ENCODE measurements at places on chromosomes 11 and 22.

DNA sequence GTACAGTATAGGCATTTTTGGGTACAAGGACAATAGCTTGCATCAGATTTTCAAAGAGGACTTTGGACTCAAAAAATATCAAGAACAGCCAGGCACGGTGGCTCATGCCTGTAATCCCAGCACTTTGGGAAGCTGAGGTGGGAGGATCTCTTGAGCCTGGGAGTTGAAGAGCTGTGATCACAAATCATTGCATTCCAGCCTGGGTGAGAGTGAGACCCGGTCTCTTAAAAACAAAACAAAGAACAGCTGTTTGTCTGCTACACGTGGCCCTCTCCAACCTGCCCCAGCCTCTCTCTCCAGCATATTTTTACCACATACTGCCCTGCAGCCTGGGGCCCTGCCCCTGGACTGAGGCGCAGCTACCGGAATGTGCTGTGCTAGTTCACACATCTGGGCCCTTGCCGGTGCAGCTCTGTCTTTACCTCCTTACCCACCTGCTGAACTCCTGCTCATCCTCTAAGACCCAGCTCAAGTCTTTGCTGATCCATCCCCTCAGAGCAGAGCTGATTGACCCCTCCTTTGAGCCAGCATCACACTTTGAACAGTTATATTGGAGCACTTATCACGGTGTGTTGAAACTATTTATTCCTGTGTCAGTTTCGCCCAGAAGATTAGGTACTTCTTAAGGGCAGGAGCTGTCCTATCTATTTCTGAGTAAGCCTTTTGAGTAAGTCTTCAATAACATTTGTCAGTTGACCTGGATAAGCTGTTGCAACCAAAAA lies 29.4 kb downstream of the GRIK4 start:
- DNase-seq, result no peak

DNA sequence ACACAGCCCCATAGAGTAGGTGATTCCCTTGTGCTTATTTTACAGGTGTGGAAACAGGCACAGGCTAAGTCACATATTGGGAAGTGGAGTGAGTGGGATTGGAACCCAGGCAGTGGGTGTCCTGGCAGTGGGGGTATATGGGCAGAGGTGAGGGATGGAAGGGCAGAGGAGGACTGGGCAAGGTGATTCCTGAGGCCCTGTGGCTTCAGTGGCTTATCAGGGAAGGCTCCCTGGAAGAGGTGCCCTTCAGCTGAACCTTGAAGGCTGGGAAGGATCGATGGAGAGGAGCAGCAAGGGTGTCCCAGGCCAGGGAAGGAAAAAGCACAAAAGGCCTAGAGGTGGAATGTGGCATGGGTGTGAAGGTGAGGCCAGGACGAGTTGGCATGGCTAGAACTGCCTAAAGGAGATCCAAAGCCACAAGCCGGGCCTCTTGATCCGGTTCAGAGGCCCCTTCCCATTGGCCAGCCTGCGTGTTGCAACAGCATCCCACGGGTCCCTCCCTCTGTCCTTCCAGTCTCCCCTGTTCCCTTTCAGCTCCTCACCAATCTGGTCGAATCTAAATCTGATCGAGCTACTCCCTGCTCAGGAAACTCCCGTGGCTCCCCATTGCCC lies 41.7 kb downstream of the MCM5 start:
- no peak for DNase-seq

DNA sequence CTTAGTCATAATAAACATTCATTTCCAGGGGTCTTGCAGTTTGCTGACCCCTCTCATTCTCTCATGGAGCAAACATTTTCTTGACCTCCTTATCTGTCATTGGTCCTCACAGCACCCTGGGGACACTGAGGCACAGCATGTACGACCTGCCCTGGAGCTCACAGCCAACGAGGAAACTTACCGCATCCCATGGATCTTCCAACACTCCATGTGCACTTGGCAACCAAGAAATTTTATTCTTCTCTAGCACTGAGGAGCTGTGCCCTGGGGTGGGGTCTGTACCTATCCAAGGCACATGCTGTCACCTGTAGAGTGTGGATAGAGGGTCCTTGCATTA lies 69.4 kb upstream of the IGLL5 start:
- DNase-seq, result no peak

DNA sequence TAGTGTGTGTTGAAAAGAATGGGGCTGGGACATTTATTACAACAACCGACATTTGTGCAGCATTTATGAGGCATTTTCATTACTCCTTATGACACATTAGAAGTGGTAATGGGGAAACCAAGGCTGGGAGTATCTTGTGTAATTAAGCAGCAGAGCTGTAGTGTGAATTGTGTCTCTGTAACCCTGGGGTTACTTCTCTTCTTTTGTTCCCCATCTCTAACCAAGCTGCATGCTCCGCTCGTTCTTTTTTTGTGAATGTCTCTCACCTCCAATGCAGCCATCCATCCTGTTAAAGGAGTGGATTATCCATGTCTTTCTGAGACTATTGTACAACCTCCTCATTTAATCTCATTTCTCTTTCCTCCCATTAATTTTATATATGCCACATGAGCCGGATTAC lies 65.7 kb downstream of the ENDOD1 start:
- DNase-seq, result no peak

Data from stimulated activated CD8-positive, alpha-beta memory T cell treated with anti-CD3 and anti-CD28 coated beads, Interleukin-4, amount 100 ng/mL, for 1 hour (primary cell).